ENCODE measurements at places on chromosomes 2 and 18.
A peak's percentile ranks its signal among the peaks of the same experiment; 100 is the strongest.

DNA sequence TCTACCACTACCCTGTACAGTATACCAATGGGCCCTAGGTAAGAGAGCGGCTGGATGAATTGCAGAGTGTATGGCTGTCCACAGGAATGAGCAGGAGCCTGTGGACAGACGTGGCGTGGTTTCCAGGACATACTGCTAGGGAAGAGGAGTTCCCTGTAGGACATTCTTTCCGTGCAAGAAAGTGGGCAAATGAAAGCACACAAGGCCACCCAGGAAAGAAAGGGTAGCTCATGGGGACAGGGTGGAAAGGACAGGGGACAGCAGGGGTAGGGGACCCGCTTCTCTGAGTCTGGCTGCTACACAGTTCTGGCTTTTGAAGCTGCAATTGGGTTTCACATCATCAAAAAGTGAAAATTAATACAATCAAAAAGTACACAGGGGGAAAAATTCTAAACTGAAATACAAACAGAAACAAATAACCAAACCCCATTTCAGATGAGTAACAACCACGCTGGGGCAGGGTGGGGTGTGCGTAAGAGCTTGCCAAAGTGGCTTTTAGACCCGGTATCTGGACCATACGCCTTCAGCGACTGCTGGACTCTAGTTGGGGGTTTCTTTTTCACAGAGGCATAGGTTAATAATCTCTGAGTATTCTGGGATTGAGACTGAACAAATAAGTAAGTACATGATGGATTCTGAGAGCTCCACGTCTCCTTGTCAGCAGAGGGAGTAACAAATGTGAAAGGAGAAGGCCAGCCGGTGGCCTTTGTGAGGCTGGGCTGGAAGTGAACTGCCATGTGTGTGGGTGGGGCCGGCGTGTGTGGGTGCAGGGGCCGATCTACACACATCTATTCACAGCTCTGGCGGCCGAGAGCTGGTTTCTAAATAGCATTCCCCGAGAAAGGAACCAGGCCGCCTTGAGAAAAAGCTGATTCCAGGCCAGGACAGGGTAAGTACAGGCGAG is 84.0 kb downstream of the HDAC4 start:
- peak overlapping the region; percentile 48 for H3K27ac ChIP-seq
- H3K27me3 ChIP-seq: no peaks in the 10 kb centered on the region
- DNase-seq: peak; percentile 76

GRCh38 chr2:179467111-179467510 is 202.5 kb upstream of the SESTD1 start:
- H3K27ac ChIP-seq: no peak overlapping the region
- no peaks in the 10 kb centered on the region for H3K36me3 ChIP-seq
- no peaks in the 10 kb centered on the region for H3K4me1 ChIP-seq
- H3K4me3 ChIP-seq: no peak overlapping the region
- DNase-seq: no peak
- H3K27me3 ChIP-seq: no peaks in the 10 kb centered on the region

- no peaks in the 10 kb centered on the region for H3K4me1 ChIP-seq
- H3K4me3 ChIP-seq: no peak overlapping the region
- no peak overlapping the region for H3K27ac ChIP-seq
Measured at GRCh38 chr18:66048406-66048805, 297.6 kb downstream of the CDH7 start.

GRCh38 chr18:41025666-41026065 is 929.4 kb upstream of the PIK3C3 start:
- H3K27ac ChIP-seq: no peak overlapping the region
- H3K4me1 ChIP-seq: no peaks in the 10 kb centered on the region
- DNase-seq: no peak
- H3K27me3 ChIP-seq: no peaks in the 10 kb centered on the region
- H3K4me3 ChIP-seq: no peak overlapping the region

DNA sequence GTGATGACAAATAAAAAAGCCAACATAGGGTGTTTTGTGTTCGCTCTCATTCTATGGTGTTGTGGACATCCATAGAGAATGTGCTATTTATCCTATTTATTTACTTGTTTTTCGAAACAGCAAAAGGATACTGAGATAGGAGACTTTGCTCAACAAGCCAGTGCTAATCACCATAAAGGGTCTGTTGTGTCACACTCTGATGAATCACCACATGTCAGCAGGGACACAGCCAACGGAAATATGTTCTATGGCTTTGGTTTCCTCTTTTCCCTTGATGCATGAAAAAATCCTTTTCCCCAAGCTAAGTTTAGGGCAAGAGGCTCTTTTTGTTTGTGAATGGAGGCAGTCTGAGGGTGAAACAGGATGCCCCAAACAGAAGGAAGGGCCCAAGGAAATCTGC is 154.3 kb downstream of the RNF152 start:
- H3K4me1 ChIP-seq: peaks cover 5% of the 10 kb centered on the region
- no peaks in the 10 kb centered on the region for H3K27me3 ChIP-seq
- H3K4me3 ChIP-seq: no peak overlapping the region
- H3K36me3 ChIP-seq: no peaks in the 10 kb centered on the region
- H3K27ac ChIP-seq: no peak overlapping the region

- DNase-seq: peak; percentile 18
- peaks cover 2% of the 10 kb centered on the region for H3K4me1 ChIP-seq
- peaks cover 79% of the 10 kb centered on the region for H3K36me3 ChIP-seq
- no peak overlapping the region for H3K4me3 ChIP-seq
- H3K27ac ChIP-seq: peak overlapping the region; percentile 9
Measured at GRCh38 chr18:3186678-3187658, 32.8 kb downstream of the MYOM1 start.

DNA sequence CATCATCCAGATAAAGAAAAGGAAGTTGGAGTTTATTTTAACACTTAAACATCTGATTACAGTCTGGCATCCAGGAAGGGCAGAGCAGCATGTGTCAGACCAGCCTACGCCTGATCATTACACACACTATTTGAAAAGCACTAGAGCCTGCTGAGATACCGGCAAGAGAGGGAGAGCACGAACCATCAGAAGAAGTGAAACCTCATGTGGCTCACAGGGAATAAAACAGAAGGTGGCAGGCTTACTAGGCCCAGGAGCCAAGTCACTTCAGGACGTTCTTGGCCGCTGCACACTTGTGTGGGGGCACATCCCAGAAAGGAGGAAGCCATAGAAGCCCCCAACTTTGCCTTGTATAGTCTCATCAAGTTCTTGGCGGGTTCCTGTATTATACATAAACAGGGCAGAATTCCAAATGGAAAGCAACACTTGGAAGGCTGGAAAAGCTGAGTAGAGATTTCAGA is 105.5 kb downstream of the UGGT1 start:
- H3K4me1 ChIP-seq: peaks cover 12% of the 10 kb centered on the region
- peak; percentile 55 for DNase-seq
- H3K27ac ChIP-seq: peak overlapping the region; percentile 54
- H3K27me3 ChIP-seq: no peaks in the 10 kb centered on the region
- no peaks in the 10 kb centered on the region for H3K36me3 ChIP-seq

GRCh38 chr2:200050921-200051610 is 95.7 kb downstream of the MAIP1 start:
- H3K4me3 ChIP-seq: no peak overlapping the region
- H3K27me3 ChIP-seq: no peaks in the 10 kb centered on the region
- H3K4me1 ChIP-seq: no peaks in the 10 kb centered on the region
- H3K27ac ChIP-seq: no peak overlapping the region
- H3K36me3 ChIP-seq: no peaks in the 10 kb centered on the region
- no peak for DNase-seq

- no peak overlapping the region for H3K4me3 ChIP-seq
- DNase-seq: no peak
- no peak overlapping the region for H3K27ac ChIP-seq
- H3K4me1 ChIP-seq: peaks cover 6% of the 10 kb centered on the region
Measured at GRCh38 chr2:149141046-149141445, 102.5 kb downstream of the LYPD6B start.

- no peaks in the 10 kb centered on the region for H3K27me3 ChIP-seq
- H3K36me3 ChIP-seq: no peaks in the 10 kb centered on the region
- DNase-seq: no peak
- H3K27ac ChIP-seq: no peak overlapping the region
- H3K4me1 ChIP-seq: no peaks in the 10 kb centered on the region
Measured at GRCh38 chr2:193251909-193252308, 1057.2 kb upstream of the TMEFF2 start.

GRCh38 chr2:120862201-120863060 is 126.8 kb downstream of the GLI2 start:
- H3K4me1 ChIP-seq: peaks cover 30% of the 10 kb centered on the region
- H3K27me3 ChIP-seq: no peaks in the 10 kb centered on the region
- peak; percentile 58 for DNase-seq
- peak overlapping the region; percentile 79 for H3K27ac ChIP-seq
- H3K36me3 ChIP-seq: no peaks in the 10 kb centered on the region

DNA sequence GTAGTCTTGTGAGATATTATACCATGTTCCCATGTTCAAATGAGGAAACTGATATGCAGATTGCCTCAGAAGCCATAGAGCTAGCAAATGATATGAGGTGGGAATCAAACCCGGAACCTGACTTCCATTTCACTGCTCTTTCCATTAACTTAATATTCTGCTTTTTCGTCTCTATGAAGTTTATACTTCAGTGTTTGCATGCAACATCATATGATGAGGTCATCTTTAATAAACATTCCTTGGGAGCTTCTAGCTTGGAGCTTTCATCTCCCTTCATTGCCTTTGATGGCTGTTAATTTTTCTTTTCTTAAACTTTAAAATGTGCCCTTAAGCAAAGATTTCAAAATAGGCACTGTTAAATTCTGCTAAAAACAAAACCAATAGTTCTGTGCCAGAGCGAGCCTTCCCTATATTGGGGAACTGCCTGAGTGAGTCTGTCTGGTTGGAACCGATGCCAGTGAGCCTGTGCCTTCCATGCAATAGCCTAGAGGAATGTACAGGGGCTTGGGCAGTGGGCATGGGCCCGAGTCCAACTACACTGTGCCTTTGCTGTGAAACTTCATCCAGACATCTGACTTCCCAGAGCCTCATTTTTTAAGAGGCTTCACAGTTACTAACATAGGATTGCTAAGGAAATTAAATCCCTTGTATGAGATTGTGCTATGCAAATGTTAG is 91.1 kb upstream of the TMEM200C start:
- peaks cover 38% of the 10 kb centered on the region for H3K4me1 ChIP-seq
- H3K27ac ChIP-seq: no peak overlapping the region
- H3K36me3 ChIP-seq: no peaks in the 10 kb centered on the region

GRCh38 chr2:148451046-148451445 is 193.5 kb upstream of the EPC2 start:
- H3K27ac ChIP-seq: no peak overlapping the region
- no peak overlapping the region for H3K4me3 ChIP-seq
- no peaks in the 10 kb centered on the region for H3K27me3 ChIP-seq
- H3K36me3 ChIP-seq: no peaks in the 10 kb centered on the region

DNA sequence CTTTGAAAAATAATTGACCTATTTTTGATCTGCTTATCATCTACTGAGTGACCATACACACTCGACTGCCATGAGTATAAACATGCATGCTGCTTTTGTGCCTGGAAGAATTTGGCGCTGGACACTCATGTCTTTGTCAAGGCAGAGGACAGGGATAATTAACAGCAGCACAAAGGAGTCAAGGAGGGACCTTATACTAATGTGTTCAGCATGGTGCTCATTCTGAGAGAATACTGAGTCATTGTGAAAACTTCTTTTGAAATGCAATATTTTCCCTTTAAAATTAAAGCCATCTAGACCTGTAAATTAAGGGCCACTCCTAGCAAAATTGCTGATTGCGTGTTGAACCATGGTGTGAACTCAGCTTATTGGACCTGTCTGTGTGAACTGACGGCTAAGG is 116.3 kb downstream of the ZNF532 start:
- H3K36me3 ChIP-seq: peaks cover 43% of the 10 kb centered on the region
- no peak overlapping the region for H3K27ac ChIP-seq
- H3K4me3 ChIP-seq: no peak overlapping the region
- no peaks in the 10 kb centered on the region for H3K4me1 ChIP-seq
- H3K27me3 ChIP-seq: no peaks in the 10 kb centered on the region

GRCh38 chr18:50653402-50654093 is 93.7 kb downstream of the MAPK4 start:
- H3K4me1 ChIP-seq: peaks cover 36% of the 10 kb centered on the region
- no peaks in the 10 kb centered on the region for H3K36me3 ChIP-seq
- no peak for DNase-seq

DNA sequence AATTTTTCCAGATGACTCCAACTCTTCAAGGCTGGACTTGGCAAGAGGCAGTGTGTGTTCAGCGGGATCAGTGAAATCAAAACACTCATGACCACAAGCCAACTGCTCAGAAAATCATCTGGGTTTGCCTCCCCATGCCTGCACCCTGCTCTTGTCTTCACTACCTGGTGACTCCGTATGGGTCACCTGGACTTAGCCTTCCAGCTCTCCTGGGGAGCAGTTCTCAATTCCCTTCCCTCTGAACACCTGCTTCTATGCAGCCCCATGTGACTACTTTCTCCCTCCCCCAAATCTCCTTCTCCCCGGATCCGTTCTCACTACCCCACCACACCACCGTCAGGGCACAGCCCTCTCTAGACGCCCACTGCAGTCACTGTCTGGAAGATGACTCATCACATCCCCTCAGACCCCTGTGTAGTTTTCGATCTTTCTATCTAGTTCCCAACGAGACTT is 130.2 kb upstream of the ID2 start:
- no peaks in the 10 kb centered on the region for H3K27me3 ChIP-seq
- no peaks in the 10 kb centered on the region for H3K36me3 ChIP-seq
- H3K27ac ChIP-seq: no peak overlapping the region
- DNase-seq: no peak
- no peak overlapping the region for H3K4me3 ChIP-seq
- peaks cover 18% of the 10 kb centered on the region for H3K4me1 ChIP-seq

DNA sequence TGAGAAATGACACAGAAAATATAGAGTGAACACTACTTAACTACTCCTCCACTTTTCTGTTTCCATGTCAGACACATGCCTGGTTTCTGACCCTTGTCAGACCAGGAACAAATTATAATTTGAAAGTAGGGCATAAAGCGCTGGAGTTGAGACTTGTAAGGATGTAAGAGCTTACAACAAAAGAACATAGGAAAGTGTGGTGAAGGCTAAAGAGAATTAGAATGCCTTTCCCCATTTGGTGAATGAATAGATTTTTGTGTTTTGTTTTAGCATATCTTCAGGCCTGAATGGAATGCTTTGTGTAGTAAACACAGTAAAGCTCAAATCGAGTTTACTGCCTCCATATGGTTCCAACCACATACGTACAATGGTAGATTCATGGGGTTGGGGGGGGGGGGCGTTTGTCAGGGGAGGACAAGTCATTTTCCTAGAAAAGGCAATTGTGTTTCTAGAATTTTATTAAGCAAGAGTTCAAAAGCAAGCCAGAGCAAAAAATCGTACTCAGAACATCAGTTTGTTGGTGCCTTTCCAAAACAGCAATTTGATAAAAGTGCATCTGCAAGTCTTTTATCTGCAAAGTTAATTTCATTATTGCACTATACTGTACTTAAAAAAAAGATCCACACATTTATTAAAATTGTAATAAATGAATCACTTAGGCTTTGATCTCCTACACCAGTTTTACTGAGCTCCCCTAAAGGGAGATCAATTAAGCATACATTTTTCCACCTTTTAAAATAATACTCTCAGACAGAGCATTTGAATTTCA is 30.9 kb downstream of the NRXN1 start:
- no peaks in the 10 kb centered on the region for H3K4me1 ChIP-seq
- no peaks in the 10 kb centered on the region for H3K36me3 ChIP-seq
- no peak overlapping the region for H3K4me3 ChIP-seq

DNA sequence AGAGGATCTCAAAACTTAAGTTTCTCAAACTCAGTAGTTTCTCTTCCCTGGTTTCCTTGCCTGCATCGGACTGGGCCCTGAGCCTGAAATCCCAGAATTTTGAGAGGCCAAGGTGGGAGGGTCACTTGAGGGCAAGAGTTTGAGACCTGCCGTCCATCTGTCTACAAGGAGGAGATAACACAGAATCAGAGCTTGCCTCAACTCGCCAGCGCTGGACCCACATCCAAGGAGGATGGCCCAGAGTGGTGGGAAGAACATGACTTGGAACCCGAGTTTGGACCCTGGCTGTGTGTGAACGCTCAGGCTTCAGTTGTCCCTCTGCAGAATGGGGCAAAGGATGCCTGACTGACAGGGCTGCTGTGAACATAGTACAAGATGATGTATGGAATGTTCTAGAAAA is 80.1 kb downstream of the MCFD2 start:
- H3K36me3 ChIP-seq: no peaks in the 10 kb centered on the region
- no peak for DNase-seq
- no peaks in the 10 kb centered on the region for H3K27me3 ChIP-seq
- no peak overlapping the region for H3K27ac ChIP-seq
- H3K4me3 ChIP-seq: no peak overlapping the region

Data from cardiac muscle cell (in vitro differentiated cells and primary cell).